HFF-Myc (cell line): ENCODE measurements at places on chromosomes 11 and 22.

DNA sequence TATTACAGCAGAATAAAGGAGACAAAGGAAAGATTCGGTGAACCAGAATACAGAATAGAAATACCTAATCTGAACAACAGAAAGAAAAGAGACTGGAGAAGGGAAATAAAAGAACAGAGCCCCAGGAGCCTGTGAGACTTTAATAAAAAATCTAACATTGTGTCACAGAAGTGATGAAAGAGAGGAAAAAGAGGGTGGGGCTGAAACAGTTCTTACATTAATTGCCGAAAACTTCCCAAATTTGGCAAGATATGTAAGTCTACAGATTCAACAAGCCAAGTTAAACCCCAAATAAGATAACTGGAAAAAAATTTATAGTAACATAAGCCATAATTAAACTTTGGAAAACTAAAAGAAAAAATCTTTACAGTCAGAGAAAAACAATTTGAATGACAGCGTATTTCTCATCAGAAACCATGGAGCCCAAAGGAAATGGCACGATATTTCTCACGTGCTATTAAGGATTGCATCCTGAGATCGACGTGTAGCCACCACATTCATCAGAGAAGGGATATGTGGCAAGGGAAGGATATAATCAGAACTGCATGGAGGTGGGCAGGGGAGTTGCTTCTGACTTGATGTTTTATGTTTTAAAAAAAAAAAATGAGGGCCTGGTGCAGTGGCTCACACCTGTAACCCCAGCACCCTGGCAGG lies 73.9 kb downstream of the SGSM3 start:
- DNase-seq: no peak

DNA sequence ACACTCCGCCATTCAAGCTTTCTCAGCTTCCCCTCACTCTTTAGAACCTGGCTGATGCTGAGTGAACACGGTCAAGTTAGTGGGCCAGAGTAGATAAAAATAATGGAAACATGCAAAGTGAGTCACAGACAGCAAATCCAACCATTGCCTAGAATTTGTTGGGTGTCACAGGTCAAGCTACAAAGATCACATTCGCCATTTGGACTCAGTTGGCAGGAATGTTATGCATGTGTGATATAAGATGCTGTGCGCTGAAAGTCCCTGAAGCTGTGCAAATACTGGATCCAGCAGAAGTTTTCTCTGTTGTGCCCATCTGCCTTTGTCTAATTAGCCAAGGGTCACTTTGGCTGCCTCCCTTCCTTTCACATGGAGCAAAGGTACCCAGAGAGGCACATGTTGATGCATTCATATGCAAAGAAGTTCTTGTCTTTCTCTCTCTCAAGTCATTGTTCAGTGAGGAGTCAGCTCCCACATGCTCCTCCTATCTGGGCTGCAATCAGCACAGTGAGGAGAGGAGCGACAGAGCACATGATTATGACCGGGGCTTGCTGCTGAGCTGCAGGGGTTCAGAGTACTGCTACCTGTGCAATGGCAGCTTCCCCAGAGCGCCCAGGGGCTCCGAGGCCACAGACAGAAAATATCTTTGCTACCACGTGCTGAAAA lies 39.7 kb downstream of the FLI1 start:
- no peak for DNase-seq

GRCh38 chr11:19923626-19924025 lies 211.0 kb downstream of the NAV2 start:
- no peak for DNase-seq

- no peak for DNase-seq
Measured at GRCh38 chr22:48366591-48366990, 1461.1 kb downstream of the BRD1 start.

DNA sequence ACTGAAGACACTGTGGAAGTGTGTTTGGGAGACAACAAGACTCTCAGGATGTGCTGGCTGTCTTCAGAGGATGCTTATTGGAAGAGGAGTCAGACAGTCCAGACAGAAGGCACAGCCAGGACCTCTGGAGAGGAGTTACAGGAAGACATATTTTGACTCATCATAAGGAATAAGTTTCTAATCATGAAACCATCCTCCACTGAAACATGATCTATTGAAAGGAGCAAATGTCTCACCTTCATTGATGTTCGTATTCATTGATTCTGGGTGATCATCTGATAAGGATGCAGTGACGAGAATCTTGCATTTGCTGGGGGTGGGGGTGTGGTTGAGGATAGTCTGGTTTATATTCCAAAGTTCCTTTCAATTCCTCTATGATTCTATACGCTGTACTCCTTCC lies 2.5 kb upstream of the CXCR5 start:
- no peak for DNase-seq

DNA sequence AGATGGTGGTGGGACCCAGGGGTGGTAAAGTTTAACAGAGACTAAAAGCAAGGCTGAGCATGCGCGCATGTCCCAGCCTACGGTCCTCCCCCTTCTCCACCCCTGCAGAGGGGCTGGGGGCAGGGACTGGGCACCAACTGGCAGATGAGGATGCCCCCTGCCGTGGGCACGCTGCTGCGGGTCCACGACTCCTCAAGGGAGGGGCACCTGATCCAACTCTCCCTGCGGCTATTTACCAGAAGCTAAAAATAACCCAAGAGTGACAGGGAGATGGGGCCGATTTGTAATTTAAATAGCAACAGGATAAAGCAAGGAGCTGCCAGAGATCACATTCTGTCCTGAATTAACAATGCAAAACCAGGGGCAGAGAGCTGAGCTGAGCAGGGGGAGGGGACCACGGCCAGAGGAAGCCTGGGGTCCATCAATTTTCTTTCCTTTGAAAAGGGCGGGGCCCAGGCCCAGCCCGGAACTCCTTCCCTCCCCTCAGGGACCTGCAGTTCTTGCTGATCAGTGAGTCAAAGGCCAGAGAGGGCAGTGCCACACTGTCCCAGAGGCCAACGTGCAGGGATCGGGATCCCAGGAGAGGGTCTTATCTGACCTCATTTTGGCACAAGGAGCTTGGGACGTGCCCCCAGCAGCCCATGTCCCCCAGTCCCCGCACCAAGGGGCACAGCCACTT lies 8.1 kb upstream of the DGKZ start:
- DNase-seq: no peak

DNA sequence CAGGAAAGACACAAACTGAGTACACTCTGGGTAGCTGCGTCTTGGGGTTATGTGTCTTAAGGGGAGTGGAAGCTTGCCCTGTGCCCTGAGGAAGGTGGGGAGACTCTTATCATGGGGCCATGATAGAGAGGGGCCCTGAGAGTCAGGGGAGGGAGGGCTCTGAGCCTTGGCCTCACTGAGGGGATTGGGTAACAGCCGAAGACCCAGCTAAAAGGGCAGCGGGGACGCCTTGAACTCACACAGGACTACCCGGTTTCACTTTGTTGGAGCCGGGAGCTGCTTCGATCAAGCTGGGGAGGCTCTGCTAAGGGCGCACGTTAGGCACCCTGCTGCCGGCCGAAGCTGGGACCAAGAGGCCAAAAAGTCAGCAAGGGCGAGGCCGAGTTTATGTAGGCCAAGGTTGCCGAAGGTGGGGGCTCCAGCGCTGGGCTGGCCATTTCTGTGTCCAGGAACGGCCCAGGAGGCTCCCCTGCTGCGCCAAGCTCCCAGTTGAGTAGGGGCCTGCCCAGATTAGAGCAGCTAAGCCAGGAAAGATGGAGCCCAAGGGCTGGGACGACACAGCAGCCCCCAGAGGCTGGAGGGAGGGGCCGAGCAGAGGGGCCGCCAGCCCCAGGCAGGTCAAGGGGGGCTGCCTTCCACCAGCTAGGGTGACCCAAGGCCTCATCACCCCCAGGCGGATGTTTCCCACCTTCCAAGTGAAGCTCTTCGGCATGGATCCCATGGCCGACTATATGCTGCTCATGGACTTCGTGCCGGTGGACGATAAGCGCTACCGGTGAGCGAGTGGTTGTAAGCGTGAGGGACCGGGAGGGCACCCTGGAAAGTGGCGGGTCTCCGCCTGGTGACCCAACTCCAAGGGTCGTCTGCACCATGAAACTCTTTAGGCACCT lies 2.2 kb downstream of the TBX1 start:
- DNase-seq: no peak

DNA sequence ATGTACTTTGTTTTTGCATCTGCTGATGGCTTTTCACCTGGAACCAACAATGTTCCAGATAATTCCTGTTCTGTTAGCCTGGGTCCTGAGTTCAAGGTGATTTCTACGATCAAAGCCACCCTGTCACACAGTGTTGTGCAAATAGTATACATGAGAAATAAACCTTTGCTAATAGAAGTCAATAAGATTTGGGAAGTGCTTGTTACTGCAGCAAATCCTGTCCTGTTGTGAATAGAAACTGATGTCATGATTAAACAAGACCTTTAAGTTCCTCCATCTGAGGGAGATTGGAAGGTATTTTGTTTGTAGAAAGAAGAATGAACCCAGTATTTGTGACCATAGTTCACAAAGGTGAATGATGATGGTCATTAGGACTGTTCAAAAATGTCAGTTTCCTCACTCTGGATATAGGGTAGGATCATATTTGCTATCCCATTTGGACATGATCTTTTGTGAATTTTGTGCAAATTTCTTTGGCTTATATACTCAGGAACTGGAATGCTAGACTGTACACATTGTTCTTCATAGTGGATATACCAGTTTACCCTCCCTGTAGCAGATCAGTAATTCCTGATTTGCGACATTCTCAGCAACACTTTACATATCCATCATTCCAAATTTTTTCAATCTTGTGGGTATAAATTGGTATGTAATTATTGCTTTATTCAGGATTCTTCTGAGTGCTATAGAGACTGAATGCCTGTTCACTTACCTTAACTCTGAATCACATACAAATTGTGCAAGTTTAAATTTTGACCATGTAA lies 428.5 kb downstream of the METTL15 start:
- no peak for DNase-seq

DNA sequence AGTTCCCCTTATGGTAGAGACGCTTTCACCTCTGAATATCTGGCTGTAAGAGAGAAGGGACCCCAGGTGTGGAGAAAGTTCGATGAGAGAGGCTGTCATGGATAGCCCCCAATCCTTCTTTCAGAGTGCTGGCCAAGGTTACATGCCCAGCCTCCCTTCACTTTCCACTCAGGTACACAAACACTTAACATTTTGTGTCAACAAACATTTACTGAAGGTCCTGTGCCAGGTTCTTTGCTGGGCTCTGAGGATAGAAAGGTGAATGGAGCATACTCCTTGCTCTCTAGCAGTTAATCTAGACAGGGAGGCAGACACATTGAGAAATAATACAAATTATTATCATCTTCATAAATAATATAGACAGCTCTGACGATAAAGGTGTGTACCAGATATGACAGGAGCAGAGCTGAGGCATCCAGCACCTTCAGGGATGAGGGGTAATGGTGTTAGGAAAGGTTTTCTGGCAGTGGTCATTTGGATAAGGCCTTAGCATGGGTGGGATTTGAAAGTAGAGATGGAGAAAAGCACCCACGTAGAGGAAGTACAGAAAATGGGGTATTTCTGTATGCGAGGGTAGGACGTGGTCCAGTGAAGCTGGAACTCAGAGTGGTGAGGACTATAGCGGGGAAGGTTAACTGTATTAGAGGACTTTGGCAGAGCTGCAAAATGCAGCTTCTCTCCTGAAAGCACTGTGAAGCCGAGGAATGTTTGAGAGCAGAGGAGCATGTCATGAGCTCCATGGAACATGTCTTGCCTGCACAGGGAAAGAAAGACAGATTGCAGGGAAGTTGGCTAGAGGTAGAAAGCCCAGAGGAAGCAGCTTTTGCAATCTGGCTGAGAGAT lies 19.6 kb downstream of the PPFIBP2 start:
- DNase-seq: no peak

DNA sequence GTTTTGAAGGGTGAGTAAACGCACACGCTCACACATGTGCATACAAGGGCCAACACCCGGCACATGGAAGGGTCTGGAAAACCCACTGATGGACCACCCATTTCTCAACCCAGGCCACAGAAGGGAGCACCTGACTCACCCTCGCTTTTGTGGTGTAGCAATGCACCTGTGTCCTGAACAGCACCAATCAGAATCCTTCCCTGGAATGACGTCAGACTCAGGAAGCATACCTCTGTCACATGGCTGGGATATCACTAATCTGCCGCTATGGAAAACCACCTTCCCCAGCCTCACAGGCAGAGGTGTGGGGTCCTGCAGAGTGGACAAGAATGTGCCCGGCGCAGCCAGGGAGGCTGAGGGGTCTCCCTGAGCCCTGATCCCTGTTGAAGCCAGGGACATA lies 9.0 kb upstream of the OSM start:
- no peak for DNase-seq

GRCh38 chr11:122852074-122852795 lies 13.9 kb downstream of the CRTAM start:
- no peak for DNase-seq

DNA sequence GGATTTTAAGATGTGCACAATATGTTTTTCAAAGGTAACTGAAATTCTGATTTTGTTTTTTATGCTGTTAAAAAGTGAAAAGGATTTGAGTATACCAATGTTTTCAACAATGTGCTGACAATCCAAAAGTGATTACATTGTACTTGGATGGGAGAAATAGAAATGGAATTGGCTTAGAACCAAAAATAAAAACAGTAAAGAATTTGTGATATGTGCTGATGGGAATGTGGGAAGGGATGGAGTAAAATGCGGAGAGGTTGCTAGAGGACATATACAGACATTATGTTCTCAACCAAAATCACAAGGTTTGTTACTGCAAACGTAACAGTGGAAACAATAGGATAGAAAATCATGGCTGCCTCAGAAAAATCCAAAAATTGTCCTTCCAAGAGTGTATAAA lies 279.3 kb upstream of the TENM4 start:
- DNase-seq: no peak

DNA sequence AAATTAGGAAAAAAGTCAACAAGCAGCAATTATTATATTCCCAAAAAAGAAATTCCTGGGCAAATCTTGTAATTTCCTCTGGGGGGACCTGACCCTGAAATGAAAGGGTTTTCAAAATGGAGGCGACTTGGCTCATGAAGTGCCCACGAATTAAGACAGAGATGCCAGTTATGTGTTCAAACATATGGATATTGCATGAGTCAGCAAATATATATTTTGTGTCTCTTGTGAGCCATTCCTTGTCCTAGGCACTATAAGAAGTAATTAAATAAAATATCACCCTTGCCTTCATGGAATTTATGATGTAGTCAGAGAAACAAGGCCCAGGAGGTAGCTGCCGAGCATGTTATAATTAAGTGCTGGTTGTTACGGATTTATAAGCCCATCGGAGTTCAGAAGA lies 68.6 kb downstream of the BARX2 start:
- no peak for DNase-seq

DNA sequence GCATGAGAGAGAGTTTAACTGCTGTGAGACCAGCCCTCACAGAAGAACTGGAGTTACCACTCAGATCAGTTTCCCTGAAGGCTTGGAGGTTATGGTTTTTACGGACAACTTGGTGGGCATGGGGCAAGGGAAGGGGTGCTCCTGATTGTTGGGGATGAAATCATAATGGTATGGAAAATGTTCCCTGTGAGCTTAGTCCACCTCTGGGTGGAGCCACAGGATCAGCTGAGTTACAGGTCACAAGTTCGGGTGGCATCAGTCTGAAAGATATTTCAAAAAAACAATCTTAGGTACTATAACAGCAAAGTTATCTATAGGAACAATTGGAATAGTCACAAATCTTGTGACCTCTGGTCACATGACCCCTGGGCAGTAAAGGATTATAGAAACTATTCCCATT lies 162.9 kb downstream of the DLG2 start:
- DNase-seq: no peak

GRCh38 chr22:36855478-36855877 lies 5.3 kb upstream of the NCF4 start:
- DNase-seq: no peak
